Airway epithelial cell (primary cell): ENCODE measurements at places on chromosomes 1 and 21. TPM values are rescaled to one million over a fixed set of nuclear protein-coding genes. Genes with fewer than 3 reads are reported as not detected.

Gene SH2D5
- total RNA-seq, result 8.5 and 15.4 TPM in 2 replicates

Gene TPRG1L
- 11.4 and 18.3 TPM in 2 replicates for total RNA-seq

Gene LCE2B
- not detected in 2 replicates for total RNA-seq

Gene USH2A
- not detected in 2 replicates for total RNA-seq

Gene DNALI1
- total RNA-seq, result 1.8 and 3.3 TPM in 2 replicates

Gene SPRR3
- 286 and 324 TPM in 2 replicates for total RNA-seq

Gene ICOSLG
- total RNA-seq, result 0.98 and 1.3 TPM in 2 replicates

Gene OR2T29
- not detected in 2 replicates for total RNA-seq

Gene ACKR1
- total RNA-seq, result not detected in 2 replicates

Gene FLG
- 1.3 and 2.3 TPM in 2 replicates for total RNA-seq

Gene ST6GALNAC3
- total RNA-seq, result 0.14 TPM in 2 replicates

Gene COL24A1
- not detected in 2 replicates for total RNA-seq

Gene RAP1A
- 22.9 and 29.1 TPM in 2 replicates for total RNA-seq

Gene ATP13A2
- total RNA-seq, result 91.7 and 98.5 TPM in 2 replicates

Gene SPRR2A
- 8.3 and 8.4 TPM in 2 replicates for total RNA-seq

Gene TEDDM1
- not detected in 2 replicates for total RNA-seq

Gene BACE2
- 56.5 and 62.4 TPM in 2 replicates for total RNA-seq

Gene KCNJ9
- total RNA-seq, result not detected in 2 replicates

Gene MMEL1
- not detected in 2 replicates for total RNA-seq

Gene FCN3
- total RNA-seq, result 2.2 TPM in 1 of 2 replicates, not detected in the other

Gene NR0B2
- not detected in 2 replicates for total RNA-seq

Gene TDRD5
- total RNA-seq, result not detected in 2 replicates

Gene OR2AK2
- not detected in 2 replicates for total RNA-seq

Gene ZBTB37
- 0.88 and 1.8 TPM in 2 replicates for total RNA-seq

Gene CHIT1
- total RNA-seq, result not detected in 2 replicates

Gene CRYBG2
- 72.4 and 99.7 TPM in 2 replicates for total RNA-seq

Gene MATN1
- not detected in 2 replicates for total RNA-seq

Gene C2CD4D
- total RNA-seq, result 0.14 TPM in 1 of 2 replicates, not detected in the other

Gene SLC5A9
- total RNA-seq, result not detected in 2 replicates

Gene RUNX3
- total RNA-seq, result 2.2 and 4.6 TPM in 2 replicates

Gene CELA3A
- not detected in 2 replicates for total RNA-seq

Gene FAM72C
- total RNA-seq, result 2.9 and 6.9 TPM in 2 replicates

Gene CYP2J2
- 3.0 and 4.0 TPM in 2 replicates for total RNA-seq

Gene PRR9
- not detected in 2 replicates for total RNA-seq

Gene PLCH2
- total RNA-seq, result 79.0 and 100 TPM in 2 replicates

Gene LCE2C
- total RNA-seq, result not detected in 2 replicates

Gene SEMA4A
- 7.6 and 16.6 TPM in 2 replicates for total RNA-seq

Gene HCN3
- total RNA-seq, result 0.28 and 1.3 TPM in 2 replicates

Gene PDZK1IP1
- total RNA-seq, result 2.5 TPM in 1 of 2 replicates, not detected in the other

Gene NOL9
- total RNA-seq, result 11.6 and 15.7 TPM in 2 replicates
